ENCODE measurements at places on chromosomes 6 and 20. TPM values are rescaled to one million over a fixed set of nuclear protein-coding genes. Genes with fewer than 3 reads are reported as not detected.

DNA sequence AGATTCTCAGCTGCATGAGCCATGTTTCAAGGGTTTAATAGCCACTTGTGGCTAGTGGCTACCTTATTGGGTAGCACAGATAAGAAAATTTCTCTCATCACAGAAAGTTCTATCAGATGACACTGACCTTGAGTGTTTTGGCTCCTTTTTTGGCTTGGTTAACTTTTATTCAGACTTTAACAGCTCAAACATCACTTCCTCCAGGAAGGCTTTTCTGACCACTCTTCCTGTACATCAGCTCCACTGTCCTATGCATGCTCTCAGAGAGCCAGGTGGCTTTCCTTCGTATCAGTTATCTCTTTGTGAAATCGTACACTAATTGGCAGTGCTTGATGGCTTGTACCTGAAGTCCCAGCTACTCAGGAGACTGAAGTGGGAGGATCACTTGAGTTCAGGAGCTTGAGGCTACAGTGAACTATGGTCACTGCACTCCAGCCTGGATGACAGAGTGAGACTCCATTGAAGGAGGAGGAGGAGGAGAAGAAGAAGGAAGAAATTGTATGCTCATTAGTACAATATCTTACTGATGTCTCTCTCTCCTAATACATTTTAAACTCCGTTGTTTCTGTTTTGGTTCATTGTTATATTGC is 10.7 kb downstream of the MAFB start:
- DNase-seq: no peak

- DNase-seq: peak; percentile 71
Measured at GRCh38 chr6:27873021-27873940, 38.9 kb downstream of the OR2B2 start.

DNA sequence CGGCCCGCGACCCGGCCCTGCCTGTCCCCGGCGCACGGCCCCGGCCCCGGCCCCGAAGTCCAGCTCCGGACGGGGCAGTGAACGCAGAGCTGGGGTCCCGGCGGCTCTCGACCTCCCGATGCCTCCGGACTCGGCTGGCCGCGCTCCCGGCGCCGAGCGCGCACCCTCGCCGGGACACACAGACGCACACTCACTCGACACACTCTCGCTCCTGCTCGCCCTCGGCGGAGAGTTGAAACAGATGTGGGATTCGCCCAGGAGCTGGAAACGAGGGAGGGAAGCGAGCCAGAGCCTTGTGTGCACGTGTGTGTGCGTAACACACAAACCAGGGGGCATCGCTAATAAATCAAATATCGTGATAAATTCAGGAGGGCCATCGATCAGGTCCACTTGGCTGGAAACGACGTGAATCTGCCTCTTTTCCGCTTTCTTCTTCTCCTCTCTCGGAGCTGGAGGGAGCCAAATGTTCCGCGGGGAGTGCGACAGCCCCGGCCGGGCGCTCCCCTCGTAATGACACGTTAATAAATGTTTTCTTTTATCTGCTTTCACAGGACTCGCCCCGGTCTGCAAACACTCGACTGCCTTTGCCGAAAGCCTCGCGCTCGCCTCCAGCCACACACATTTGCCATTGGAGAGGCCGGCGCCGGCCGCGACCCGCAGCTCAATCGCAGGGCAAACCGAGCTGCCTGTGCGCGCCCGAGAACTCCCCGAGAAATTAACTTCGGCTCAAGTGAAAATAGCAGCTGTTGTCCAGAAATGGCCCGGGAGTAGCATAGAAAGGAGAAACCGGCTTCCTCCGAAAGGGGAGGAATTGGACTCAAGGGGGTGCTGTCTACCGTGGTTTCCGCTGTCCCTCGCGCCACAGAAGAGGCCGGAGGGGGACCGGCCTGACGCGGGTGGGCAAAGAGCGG is 828 bp upstream of the SULF2 start:
- no peak for DNase-seq

- no peak for DNase-seq
Measured at GRCh38 chr20:20267685-20268370, 100.1 kb upstream of the INSM1 start.

- no peak for DNase-seq
Measured at GRCh38 chr6:51199105-51199552, 380.5 kb downstream of the TFAP2B start.

DNA sequence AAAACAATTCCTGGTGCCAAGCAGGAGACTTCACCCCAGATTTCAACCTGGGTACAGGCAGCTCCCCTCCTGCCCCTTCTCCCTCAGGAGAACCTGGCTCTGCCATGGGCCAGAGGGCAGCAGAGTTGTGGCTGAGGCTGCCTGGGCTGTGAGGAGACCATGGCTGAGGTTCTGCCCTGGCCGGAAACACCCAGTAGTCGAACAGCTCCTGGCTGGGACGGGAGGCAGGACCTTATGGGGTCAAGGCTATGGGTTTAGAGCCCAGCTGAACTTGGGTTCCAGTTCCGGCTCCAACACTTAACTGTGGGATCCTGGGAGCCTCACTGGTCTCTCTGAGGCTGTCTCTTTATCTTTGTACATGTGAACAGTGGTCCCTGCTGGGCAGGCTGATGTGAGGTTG is 8.5 kb downstream of the C6orf132 start:
- DNase-seq: no peak

TXNDC5 gene
- total RNA-seq: 61.1 TPM

MLIP gene
- total RNA-seq: 11.6 TPM
